ENCODE measurements at places on chromosomes 2 and 18. TPM values are rescaled to one million over a fixed set of nuclear protein-coding genes. Genes with fewer than 3 reads are reported as not detected.

Gene SKA1
- total RNA-seq: 29.2 TPM

Gene ABCG5
- not detected for total RNA-seq

Gene UGT1A3
- not detected for total RNA-seq

Gene CRYBA2
- total RNA-seq: not detected

Gene CCDC68
- 0.10 TPM for total RNA-seq

GRCh38 chr2:70181363-70181956 is 9.4 kb downstream of the C2orf42 start:
- no peak for DNase-seq

DNA sequence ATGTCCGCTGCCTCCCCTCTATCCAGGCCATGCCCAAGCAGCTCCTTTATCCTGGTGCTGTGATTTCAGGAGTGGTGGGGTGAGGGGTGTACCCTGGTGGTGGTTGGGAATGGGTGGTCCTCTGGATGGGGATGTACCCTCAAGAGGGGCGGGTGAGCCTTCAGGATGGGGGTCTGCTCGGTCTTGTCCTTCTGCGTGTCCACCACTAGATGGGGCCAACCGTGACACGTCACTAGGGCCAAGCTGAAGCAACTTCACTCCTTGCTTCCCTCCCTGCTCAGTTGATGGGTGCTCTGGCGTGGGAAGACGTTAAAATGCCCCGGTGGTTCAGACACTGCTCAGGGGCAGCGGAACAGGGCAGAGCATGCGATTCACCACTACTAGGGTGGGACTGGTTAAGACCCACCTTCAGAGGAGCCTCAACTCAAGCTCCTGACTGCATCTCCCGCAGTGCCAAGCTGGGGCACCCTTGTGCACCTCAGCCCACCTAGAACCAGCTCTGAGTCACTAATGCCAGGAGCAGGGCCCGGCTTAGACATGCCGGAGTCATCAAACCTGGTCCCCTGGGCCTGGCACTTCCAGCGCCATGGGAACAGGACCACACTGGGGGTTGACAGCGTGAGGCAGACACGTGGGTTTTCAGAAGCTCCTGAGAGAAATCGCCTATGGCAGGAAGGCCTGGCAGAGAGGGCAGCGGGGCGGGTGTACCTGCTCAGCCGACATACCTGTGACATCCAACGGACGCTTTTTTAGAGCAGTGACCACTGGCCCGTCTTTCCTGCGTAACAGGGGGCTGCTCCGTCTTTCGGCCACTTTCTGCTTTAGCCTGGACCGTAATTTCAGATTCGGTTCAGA is 256.7 kb downstream of the HDAC4 start:
- peak; percentile 92 for DNase-seq

DNA sequence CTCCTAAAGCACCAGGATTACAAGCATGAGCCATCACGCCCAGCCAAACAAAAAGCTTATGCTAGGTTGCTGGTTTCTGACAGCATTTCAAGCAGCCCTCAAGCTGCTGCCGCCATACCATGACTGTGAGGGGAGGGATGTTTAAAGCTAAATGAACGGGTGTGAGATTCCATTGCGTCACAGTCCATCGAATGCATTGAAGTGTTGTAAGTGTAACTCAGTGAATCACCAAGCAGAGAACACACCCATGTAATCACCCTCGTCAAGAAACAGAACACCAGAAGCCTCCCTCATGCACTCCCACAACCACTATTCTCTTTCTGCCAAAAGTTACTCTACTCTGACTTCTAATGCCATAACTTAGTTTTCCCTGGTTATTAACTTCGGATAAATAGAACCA is 32.8 kb upstream of the MC5R start:
- DNase-seq: no peak

DNA sequence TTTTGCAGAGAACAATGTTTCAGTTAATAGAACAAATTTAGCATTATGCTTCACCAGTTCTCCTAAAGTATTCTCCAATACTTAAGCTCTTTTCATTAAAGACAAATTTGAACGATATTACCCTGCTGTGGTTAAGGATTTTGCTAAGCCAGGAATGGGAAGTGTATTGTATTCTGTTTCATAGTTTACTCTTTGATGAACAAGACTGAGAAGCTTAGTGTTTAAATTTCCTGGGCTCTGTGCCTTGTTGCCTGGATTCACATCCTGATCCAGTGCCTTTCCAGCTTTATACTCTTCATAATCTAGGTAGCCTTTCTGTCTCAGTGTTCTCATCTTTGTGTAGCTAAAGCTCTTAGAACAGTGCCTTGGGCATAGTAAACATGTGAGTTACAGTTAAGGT is 58.6 kb upstream of the GLS start:
- DNase-seq: no peak

DNA sequence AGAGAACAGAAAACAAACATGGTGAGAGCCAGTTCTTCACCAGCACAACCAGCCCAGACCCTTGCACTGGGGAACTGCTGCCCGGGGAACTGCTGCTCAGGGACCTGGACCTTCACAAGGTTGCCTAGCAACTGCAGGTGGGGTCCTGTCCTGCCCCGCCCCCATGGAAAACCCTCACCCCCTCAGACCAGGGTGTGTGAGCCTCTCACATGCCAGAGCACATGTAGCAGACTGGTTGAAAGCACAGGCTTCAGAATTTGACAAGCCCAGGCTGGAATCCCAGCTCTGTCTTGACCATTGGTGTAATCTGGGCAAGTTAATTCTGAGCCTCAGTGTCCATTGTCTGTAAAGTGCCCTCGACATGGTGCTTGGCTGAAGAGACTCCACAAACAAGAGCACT is 118.6 kb downstream of the LOXHD1 start:
- no peak for DNase-seq

- DNase-seq: no peak
Measured at GRCh38 chr2:28469304-28469703, 26.6 kb upstream of the PLB1 start.

- DNase-seq: no peak
Measured at GRCh38 chr2:238869-239268, 25.0 kb downstream of the SH3YL1 start.

DNA sequence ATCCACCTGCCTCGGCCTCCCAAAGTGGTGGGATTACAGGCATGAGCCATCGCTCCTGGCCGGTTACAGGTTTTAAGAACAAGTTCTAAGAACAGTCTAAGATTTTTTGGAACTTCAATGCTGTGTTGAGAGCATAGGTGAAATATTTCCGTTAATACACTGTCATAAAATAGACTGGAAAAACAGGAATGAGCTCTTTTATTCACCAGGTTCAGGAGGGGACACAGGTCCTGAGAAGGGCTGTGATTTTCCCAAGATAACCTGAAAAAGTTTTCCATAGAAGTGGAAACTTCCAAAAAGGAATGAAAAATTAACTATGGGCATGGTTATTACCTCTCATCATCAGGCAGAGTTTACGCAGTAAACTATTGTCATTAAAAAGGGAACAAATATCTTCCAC is 97.6 kb upstream of the TMEM178A start:
- no peak for DNase-seq

GRCh38 chr2:202689459-202689858 is 54.7 kb downstream of the FAM117B start:
- no peak for DNase-seq

DNA sequence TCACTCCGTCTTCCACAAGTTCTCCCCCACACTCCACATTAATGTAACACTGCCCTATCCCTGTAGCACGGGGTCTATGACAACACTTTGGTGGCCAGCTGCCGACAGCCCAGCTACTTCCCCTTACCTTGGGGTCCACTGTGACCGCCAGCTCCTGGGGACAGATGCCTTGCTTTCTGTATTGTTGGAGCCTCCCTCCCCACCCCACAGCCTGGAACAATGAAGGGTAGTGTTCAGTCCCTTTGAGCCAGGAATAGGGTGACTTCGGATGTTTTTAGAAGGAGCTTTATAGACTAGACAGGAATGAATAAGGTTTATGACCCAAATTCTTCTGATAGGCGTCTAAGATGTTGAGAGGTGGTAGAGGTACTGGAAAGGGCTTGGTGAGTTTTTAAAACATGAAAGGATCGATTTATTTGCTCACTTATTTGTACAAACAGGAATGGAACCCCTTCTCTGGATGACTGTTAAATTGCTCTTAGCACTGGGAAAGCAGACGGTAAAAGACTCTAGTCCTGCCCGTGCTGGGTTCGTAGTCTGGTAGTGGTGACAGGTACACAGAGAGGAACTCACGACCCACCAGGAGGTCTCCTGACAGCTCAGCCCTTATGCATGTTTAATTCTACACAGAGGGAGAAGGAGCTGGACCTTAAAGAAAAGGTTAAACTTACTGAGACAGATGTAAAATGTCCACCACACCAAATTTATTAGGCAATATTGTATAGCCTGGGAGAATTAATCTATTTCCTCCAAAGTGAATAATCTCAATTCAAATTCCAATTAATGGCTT is 90.9 kb downstream of the MYCN start:
- no peak for DNase-seq

DNA sequence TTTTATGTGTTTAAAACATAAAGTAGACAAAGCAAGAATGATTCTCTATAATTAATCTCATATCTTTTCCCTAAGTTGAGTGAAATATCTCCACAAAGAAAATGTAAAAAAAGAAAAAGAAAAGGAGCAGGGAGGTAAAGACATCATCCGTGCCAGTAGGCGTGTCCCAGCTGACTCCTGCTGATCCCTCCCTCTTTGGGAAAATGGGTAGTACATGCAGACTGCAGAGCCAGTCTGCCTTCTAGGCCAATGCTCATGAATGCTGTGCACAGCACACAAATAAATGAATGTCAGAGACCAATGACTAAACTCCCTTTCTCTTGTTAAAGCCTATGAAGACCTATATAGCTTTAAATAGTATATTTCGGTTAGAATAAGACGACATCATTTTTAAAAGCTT is 64.7 kb downstream of the RAPH1 start:
- peak; percentile 8 for DNase-seq
